ENCODE measurements at places on chromosomes 1 and 21.

GRCh38 chr1:176531036-176531435 lies 68.1 kb downstream of the PAPPA2 start:
- no peak for DNase-seq

- no peak for DNase-seq
Measured at GRCh38 chr1:23437355-23437664, 12.8 kb upstream of the TCEA3 start.

DNA sequence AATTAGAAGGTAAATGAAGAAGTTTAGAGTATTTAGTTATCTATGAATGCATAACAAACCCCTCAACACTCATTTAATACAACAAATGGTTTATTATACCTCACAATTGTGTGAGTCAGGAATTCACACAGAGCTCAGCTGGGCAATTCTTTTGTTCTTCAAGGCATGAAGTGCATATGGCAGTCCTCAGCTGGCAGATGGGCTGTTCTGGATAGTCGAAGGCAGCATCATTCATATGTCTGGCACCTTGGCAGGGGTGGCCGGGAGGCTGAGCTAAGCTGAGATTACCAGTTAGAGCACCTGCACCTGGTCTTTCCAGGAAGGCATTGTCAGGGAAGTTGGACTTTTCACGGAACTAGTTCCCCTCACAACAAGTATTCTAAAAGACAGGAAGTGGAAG lies 286.2 kb upstream of the DUSP10 start:
- no peak for DNase-seq

DNA sequence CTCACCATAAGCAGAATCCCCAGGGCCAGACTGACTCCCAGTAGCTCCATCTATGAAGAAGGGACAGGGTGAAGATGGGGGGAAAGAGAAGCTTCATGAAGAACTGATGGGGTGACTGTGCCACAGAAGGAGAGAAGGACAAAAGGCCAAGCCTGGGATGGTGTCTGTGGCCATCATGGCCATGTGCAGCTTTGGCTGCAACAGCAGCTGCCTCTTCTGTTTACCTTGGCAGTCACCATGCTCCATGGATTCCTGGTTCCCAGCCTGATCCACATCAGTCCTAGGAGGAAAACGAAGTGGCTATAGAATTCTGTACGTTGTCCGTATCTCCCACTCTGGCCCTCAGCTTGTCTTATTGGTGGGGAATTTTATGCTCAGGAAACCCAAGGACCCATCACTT lies 12.0 kb downstream of the SEMA6C start:
- DNase-seq: no peak

GRCh38 chr1:195594322-195594721 lies 1013.9 kb downstream of the KCNT2 start:
- DNase-seq: no peak

GRCh38 chr1:30303387-30303786 lies 420.0 kb downstream of the MATN1 start:
- DNase-seq: no peak

- no peak for DNase-seq
Measured at GRCh38 chr1:47031059-47031458, 7.6 kb downstream of the CYP4X1 start.

GRCh38 chr1:1825217-1825616 lies 46.9 kb upstream of the NADK start:
- no peak for DNase-seq
